ENCODE measurements at places on chromosomes 1 and 21.

DNA sequence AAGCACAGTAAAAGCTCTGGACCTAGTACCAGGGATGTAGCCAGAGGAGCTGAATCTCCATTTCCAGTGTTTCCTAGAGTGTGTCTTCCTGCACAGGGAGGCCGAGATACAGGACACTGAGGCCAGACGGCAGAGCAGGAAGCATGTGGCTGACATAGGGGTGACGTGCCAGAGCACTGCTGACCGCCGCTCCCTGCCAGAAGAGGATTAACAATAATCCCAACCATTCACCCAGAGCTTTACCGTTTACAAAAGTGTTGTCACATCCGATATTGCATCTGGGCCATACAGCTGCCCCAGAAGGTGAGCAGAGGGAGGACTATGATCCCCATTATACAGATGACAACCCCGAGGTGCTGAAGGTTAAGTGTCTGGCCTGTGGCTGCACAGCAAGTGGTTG, 5.8 kb upstream of the CLDN19 start:
- no peak for DNase-seq

GRCh38 chr1:212586206-212587015, 22.1 kb upstream of the ATF3 start:
- DNase-seq, result no peak

- DNase-seq, result no peak
Observed at GRCh38 chr1:93900723-93901504, 8.3 kb downstream of the GCLM start.

- no peak for DNase-seq
Observed at GRCh38 chr1:228180271-228180958, 14.8 kb downstream of the IBA57 start.

GRCh38 chr1:101260556-101261350, 23.9 kb downstream of the S1PR1 start:
- DNase-seq, result no peak

DNA sequence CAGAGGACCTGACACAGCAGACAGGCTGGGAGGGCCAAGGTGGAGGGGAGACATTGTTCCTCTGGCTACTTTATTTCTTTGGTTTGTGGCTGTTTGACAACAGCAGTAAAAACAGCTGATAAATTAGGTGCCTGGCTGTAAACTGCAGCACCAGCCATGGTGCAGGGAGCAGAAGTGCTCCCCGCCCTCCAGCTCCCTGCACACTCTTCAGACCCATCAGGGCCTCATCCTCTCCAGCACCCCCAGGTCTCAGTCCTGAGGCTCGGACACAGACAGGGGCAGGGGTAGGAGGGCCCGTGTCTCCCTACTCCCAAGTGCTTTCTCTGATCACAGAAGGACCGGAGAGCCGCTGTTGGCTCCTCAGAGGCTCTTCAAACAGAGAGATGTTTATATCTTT, 17.7 kb upstream of the LRRN2 start:
- no peak for DNase-seq

All from stomach (tissue), 19 donors.